ENCODE measurements at places on chromosomes 4 and X.

GRCh38 chrX:132508834-132509233 lies 20.0 kb upstream of the MBNL3 start:
- no peak overlapping the region for H3K4me3 ChIP-seq
- no peak overlapping the region for H3K27ac ChIP-seq
- H3K36me3 ChIP-seq, result no peaks in the 10 kb centered on the region

DNA sequence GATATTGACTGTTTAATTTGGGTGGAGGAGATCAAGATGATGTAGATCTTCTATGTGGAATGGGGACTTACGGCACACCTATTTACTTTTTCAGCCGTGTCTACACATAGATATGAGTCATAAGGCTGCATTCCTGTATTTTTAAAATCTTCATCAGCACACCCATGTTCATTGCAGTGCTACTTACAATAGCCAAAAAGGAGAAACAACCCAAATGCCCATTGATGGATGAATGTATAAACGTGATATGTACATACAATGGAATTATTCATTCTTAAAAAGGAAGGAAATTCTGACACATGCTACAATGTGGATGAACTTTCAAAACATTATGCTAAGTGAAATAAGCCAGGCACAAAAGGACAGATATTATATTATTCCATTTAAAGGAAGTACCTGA lies 98.6 kb downstream of the AASDH start:
- peaks cover 3% of the 10 kb centered on the region for H3K4me1 ChIP-seq
- H3K27ac ChIP-seq, result no peak overlapping the region
- no peaks in the 10 kb centered on the region for H3K36me3 ChIP-seq
- no peak for DNase-seq
- H3K4me3 ChIP-seq, result no peak overlapping the region

DNA sequence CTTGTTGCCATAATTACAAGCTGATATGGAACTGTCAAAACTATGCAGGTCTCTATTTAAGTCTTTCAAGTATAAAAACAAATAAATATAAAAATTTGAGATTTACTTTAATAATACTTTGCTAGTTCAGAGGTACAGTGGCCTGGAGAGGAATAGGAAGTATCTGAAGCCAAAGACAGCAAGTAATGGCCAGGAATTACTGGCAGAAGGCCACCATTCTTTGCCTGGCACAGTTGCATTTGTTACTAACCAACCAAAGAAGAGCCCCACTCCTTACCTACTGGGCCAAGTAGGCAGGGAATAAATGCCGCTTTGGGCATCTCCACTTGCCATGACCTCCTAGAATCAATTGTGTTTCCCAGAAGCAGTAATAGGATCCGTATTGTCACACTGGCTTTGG lies 13.8 kb upstream of the ADAMTS3 start:
- no peaks in the 10 kb centered on the region for H3K27me3 ChIP-seq
- H3K27ac ChIP-seq, result no peak overlapping the region
- no peaks in the 10 kb centered on the region for H3K4me1 ChIP-seq

GRCh38 chr4:24033626-24034025 lies 143.8 kb upstream of the PPARGC1A start:
- H3K4me3 ChIP-seq, result no peak overlapping the region
- no peaks in the 10 kb centered on the region for H3K4me1 ChIP-seq
- no peak for DNase-seq
- no peak overlapping the region for H3K27ac ChIP-seq
- no peaks in the 10 kb centered on the region for H3K36me3 ChIP-seq

DNA sequence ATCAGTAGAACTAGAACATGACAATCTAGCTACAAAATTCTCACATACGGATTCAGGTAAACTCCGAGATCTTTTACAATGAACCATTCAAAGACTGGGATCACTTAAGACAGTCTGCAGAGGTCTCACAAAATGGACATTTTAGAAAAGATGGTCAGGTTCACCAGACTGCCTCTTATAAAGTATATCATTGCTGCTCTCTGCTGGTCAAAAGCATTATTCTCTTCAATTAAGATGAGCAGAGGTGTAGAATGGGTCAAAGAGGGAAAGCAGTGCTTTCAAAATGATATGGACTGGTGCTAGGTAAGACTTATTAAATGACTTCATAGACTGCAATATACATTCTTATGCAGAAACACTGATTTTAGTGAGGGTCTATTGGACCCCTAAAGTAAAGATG lies 434.7 kb downstream of the PACRGL start:
- H3K27ac ChIP-seq, result no peak overlapping the region
- no peaks in the 10 kb centered on the region for H3K27me3 ChIP-seq
- no peaks in the 10 kb centered on the region for H3K36me3 ChIP-seq

DNA sequence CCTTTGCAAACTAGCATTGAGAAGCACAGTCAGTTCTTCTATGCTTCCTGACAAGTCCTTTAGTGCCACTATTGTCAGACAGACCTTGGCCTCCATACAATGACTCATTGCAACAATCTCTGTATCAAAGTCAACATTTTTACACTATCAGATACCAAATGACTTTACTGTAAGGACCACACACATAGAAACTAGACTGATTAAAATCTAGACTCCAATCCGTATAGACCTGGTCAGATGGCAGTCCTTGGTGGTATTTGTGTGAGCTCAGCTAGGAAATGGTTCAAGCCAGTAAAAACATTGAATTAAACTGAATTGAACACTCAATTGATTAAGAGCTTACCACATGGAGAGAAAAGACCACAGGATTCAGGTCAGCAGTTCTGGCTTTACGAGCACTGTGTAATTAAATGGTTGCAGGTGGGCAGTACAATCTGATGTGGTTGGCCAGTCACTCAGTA lies 549.8 kb upstream of the LCORL start:
- H3K36me3 ChIP-seq, result no peaks in the 10 kb centered on the region
- H3K4me3 ChIP-seq, result no peak overlapping the region
- no peak for DNase-seq
- no peaks in the 10 kb centered on the region for H3K4me1 ChIP-seq

- no peaks in the 10 kb centered on the region for H3K36me3 ChIP-seq
- no peak overlapping the region for H3K4me3 ChIP-seq
- no peaks in the 10 kb centered on the region for H3K4me1 ChIP-seq
- no peaks in the 10 kb centered on the region for H3K27me3 ChIP-seq
- DNase-seq, result peak; percentile 77
These were observed 136.2 kb downstream of the SMIM20 start for GRCh38 chr4:26050212-26050643.

DNA sequence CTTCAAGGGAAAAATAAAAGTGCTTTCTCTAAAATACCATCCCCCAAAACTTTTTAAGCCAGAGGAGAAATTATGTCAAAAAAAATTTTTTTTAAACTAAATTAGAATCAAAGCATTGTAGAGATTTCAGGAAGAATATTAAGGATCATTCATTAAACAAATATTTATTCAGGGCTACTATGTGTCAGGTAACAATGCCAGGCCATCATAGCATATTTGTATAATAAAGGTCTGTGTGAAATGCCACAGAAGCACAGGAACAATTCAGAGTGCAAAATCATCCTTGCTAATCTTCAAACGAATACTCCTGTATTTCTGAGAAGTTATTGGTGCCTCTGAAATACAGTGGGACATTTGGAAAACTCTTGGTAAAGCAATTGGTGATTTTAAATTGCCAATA lies 2.0 kb downstream of the CCDC160 start:
- H3K4me3 ChIP-seq, result no peak overlapping the region
- DNase-seq, result no peak
- no peaks in the 10 kb centered on the region for H3K27me3 ChIP-seq
- no peak overlapping the region for H3K27ac ChIP-seq
- no peaks in the 10 kb centered on the region for H3K4me1 ChIP-seq
- H3K36me3 ChIP-seq, result no peaks in the 10 kb centered on the region

- H3K4me1 ChIP-seq, result no peaks in the 10 kb centered on the region
- DNase-seq, result no peak
- H3K27ac ChIP-seq, result no peak overlapping the region
- H3K4me3 ChIP-seq, result no peak overlapping the region
- no peaks in the 10 kb centered on the region for H3K36me3 ChIP-seq
These were observed 153.4 kb upstream of the PPP3CA start for GRCh38 chr4:101500742-101501141.

GRCh38 chr4:77538574-77539157 lies 67.0 kb upstream of the CXCL13 start:
- no peaks in the 10 kb centered on the region for H3K27me3 ChIP-seq
- no peak overlapping the region for H3K4me3 ChIP-seq
- no peak for DNase-seq
- peaks cover 8% of the 10 kb centered on the region for H3K4me1 ChIP-seq

GRCh38 chr4:35124106-35124505 lies 1120.2 kb downstream of the ARAP2 start:
- DNase-seq, result no peak
- no peak overlapping the region for H3K4me3 ChIP-seq
- H3K27ac ChIP-seq, result no peak overlapping the region
- no peaks in the 10 kb centered on the region for H3K4me1 ChIP-seq

DNA sequence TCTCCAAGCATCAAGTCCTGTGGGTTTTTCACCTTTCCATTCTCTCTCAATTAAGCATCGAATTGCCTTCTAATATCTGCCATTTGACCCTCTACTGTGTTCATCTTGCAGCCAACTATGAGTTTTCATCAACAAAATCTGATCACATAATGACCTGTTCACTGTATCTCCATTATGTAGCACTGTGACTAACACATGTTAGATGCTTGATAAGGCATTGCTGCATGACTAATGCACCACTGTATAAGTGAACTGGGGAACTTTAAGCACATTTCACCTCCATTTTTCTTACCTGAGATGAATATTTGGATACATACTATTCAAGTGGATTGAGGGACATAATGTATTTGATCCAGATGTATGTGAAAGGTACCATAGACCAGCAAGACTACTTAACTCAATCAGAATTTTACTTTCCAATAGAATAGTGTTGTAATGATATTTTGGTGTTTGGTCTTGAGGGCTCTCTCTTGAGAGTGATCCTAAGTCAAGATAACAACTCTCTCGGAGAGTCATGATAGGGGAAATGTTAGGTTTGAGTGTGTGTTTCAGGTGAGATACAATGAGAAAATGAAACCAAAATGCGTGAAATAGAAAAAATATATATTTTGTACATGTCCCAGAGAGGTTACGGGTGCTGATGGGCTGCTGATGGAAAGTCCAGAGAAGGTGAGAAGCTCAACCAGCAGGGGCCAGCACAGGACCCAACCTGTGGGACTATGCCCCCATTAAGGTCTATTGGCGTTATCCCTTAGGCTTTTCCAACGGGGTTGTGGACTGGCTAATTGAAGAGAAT lies 60.2 kb upstream of the HS3ST1 start:
- DNase-seq, result no peak
- H3K27me3 ChIP-seq, result no peaks in the 10 kb centered on the region
- no peaks in the 10 kb centered on the region for H3K4me1 ChIP-seq

All from sigmoid colon (tissue), 7 donors.